ENCODE measurements at places on chromosomes 12 and 14.

GRCh38 chr12:105843561-105843960, 295.2 kb downstream of the NUAK1 start:
- no peak for DNase-seq

GRCh38 chr12:93970900-93971688, 177.3 kb upstream of the PLXNC1 start:
- no peak for DNase-seq

DNA sequence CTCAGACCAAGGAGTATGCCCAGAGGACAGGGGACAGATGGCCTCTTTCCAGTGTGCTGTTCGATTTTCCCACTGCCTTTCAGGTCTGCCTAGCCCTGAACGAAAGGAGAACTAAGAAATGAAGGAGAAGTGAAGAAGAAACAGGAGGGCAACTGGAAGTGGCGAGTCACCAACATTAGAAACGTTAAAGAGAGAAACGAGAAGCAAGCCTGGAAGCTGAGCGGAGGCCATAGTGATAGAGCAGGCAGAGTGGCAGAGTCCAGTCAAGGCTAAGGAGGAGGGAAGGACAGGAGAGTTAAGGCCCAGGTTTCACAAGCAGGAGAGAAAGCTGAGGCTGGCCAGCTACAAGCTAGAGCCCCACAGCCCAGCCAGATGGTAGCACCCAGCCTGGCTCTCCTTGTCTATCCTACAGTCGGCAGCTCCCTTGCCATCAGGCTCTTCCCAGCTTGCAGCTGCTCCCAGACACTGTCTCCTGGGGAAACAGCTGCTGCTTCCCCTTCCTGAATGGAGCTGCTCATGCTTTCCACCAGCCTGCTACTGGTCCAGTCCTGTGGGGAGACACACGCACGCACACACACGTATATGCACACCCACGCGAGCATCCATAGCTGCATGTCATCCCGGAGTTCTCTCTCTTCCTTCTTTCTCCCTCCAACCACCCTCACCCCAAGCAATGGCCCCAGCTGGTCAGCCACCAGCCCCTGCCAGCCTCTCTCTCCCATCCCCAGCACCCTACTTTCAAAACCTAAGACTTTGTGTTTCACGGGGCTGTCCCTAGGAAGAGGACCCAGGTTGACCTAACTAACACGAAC, 139.7 kb upstream of the CCND2 start:
- peak; percentile 91 for DNase-seq

DNA sequence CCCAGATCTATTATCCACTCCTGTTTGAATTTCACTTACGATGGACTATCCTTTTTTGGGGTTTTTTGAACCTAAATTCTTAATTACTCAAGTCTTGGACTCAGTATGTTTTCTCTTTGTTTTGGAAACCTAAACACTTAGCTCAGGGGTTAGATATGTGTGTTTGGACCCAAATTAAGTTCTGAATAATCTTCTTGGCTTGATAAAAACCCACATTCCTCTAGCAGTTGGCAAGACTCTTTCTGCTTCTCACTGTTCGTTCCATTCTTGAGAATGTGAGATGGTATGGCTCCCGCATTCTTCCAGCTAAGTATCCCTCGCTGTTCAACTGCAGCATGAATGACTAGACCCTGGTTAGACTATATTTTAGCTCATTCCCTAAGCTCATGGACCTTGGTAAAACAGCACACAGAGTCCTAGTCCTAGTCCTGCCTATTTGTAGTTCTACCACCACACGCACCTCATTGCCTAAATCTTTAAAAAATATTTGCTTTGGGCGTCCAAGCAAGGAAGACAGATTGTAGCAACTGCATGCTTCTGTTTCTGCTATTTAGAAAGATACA, 860.0 kb downstream of the RPS29 start:
- peak; percentile 45 for DNase-seq

DNA sequence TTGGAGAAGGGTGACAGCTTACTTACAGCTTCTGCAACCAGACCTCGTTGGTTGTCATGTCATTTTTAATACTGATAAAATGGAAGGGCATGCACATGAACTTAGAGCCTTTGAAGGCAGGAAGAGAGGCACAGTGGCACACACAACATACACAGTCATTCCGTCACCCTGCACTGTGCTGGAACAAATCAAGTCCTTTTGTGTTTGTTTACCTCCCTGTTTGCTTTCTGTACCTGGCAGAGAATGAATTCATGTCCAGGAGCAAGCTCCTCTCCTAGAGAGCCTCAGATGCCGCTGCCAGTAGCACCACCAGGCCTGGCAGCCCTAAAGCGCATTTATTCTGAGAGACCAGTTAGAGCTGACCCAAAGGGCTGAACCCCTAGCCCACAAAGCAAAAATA, 460.3 kb downstream of the EGLN3 start:
- no peak for DNase-seq

DNA sequence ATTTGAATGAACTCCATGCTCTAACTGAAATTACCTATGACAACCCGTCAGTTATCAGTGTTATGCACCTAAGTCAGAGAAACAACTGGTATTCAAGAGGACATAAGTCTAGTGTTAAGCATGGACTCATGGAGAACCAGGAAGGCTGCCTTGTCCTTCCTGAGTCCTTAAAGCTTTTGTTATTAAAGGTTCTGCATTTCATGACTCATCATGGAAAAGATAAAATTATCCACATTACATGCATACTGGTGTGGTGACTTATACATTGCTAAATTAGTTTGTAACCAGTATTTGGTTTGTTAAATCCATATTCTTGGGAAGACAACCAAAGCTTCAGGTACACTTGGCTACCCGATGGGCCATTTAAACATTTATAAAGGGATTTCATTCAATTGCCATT, 6.5 kb upstream of the OR4E1 start:
- DNase-seq, result no peak

GRCh38 chr14:22497144-22497423, 91.9 kb downstream of the DAD1 start:
- DNase-seq, result no peak

- no peak for DNase-seq
These were observed 30.6 kb downstream of the CLECL1 start for GRCh38 chr12:9702255-9702654.

- DNase-seq, result no peak
These were observed 84.3 kb upstream of the NELL2 start for GRCh38 chr12:44960423-44960822.

DNA sequence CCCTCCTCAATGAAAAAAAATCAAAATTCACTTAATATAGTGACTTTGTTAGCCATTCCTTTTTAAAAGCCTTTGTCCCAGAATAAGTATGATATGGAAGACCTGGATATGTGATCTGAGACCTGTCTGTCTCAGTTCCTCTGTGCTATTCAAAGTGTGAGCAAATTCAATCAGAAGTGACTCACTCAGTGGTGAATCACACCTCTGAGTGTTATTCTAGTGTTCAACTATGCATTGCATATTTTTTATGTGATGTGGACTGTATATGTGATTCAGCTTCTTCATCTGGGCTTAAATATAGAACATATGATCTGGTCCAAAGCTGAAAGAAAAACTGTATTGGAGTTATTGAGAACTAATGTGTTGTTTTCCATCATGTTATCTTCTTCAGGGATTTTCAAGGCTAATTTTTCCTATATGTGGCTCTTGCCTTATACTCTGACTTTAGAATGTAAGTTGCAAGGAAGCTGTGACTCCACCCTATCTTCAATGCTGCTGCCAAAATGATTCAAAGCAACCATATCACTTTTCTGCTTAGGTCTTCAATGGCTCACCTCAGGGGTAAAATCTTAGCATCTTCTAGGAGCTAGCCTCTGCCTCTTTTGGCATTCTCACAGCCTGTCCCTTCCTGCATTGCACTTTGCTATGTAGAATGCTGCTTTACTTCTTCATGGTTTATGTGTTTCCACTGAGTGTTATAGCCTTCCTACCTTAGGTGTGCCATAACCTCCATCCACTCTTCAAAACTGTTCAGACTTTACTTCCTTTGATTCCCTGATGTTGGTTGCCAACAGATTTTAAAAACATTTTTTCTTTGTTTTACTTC, 169.8 kb downstream of the OTOGL start:
- DNase-seq, result no peak

- peak; percentile 38 for DNase-seq
These were observed 47.9 kb downstream of the ANKRD9 start for GRCh38 chr14:102461490-102462338.

GRCh38 chr14:83269583-83269982, 1735.9 kb upstream of the SEL1L start:
- no peak for DNase-seq

- DNase-seq, result peak; percentile 84
These were observed 5.2 kb upstream of the FOS start for GRCh38 chr14:75273272-75274049.

DNA sequence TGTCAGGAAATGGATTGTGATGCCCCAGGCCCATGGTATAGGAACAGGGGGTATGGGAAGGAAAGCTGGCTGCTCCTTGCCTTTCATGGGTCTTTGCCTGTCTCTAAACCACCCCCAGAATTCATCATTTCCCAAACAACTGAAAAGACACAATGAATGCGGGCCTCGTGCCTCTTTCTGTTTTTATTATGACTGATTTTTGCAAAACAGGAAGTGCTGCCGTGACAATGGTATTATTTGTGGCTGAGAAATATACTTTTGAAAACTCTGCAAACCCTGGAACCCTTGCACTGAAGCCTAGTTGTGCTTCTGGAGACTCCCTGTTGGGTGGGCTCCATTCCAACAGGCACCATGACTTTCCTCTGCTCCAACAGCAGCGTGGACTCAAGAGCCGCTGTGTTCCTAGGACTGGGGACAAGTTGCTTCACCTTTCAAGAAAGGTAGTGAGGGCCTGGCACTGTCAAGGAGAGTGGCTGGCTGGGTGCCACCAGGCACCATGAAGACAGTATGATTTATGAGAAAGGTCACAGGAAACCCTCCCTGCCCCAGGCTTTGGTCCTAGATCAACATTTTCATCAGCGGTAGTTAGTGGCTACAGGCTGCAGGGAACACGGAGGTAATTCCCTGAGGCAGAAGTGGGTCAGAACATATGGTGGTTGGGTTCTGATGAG, 4.8 kb upstream of the DGLUCY start:
- no peak for DNase-seq

- DNase-seq, result peak; percentile 24
These were observed 442.6 kb downstream of the DPF3 start for GRCh38 chr14:72451054-72451972.

- DNase-seq, result no peak
These were observed 342 bp downstream of the DICER1 start for GRCh38 chr14:95157048-95157326.

DNA sequence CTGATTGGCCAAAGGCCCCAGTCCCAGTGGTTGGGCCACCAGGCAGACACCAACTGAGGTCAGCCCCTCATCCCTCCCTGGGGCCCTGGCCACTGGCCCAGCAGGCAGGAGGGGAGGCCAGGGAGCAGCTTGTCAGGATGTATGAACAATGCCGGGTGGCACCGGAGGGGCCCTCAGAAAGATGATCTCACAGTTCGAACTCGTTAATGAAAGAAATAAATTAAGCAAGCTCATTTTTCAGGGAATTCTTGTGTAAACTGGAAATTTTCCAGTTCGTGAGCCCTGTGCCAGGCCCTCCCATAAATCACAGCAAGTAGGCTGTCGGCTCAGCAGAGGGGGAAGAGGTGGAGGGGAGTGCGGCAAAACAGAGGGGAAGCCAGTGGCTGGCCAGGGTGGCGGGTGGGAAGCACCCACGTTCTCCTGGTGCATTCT, 177.0 kb upstream of the VASH1 start:
- DNase-seq, result peak; percentile 53

DNA sequence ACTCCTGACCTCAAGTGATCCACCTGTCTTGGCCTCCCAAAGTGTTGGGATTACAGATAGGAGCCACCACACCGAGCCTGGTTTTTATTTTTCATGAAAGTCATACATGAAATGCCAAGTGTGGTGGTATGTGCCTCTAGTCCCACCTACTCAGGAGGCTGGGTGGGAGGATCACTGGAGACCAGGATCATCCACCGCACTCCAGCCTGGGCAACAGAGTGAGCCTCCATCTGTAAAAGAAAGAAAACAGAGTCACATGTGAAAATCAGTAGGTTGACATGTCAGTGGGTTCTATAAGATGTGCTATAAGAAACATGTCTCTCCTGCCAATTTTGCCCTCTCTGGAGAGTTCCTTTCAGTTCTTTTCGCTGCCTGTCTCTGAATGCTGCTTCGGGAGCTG, 28.2 kb downstream of the ANKRD9 start:
- DNase-seq, result no peak

DNA sequence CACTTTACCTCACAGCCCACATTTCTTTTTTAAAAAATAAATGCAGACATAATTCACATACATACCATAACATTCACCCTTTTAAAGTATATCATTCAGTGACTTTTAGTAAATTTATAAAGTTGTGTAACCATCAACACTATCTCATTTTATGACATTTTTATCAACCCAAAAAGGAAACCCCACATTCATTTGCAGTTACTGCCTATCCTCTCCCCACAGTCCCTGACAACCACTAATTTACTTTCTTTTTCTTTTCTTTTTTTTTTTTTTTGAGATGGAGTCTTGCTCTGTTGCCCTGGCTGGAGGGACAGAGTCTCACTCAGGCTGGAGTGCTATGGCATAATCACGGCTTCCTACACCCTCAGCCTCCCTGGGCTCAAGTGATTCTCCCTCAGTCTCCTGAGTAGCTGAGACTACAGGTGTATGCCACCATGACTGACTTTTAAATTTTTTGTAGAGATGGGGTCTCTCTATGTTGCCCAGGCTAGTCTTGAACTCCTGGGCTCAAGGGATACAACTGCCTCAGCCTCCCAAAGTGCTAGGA, 1.5 kb upstream of the EP400 start:
- no peak for DNase-seq

- no peak for DNase-seq
These were observed 9.0 kb upstream of the NKX2-1 start for GRCh38 chr14:36529062-36529461.

DNA sequence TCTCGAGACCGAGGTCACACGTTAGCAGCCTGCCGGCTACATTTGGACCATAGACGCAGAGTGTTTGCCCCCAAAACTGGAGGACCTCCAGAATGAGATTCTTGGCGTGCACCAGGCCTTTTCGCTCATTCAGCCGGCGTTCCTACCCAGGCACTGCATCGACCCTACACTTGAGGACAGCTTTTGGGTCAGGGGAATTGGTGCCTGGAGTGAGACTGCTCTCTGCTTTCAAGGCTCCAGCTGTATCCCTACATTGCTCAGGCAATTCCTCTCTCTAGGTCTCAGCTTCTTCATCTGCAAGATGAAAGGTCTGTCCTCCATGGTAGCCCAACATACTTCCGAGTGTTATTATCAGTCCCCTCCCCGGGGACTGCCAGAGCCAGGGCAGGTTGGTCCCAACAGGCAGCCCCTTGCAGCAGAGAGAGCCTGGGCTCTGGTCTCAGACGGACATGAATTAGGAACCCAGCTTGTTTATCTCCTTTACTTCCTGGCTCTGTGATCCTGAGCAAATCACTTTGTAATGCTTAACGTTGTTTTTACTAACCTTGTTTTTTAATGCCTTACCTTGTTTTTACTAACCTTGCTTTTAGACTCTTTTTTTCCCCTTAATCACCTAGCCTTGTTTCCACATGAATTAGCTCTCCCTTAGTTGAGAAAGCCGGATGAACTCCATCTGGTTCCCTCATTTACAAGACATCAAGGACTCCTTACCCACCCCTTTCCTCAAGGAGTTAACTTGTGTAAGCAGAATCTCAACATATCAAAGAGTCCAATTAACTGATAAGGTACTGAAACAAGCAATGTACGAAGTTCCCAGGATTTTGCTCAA, 892 bp downstream of the TCHP start:
- DNase-seq, result no peak

- no peak for DNase-seq
These were observed 24.5 kb downstream of the SNX6 start for GRCh38 chr14:34605461-34605860.

- peak; percentile 87 for DNase-seq
These were observed 14.6 kb upstream of the RBM19 start for GRCh38 chr12:113980537-113981337.

Data from tongue (tissue), 3 donors.